ENCODE measurements at places on chromosomes 1 and 21.

- no peak for DNase-seq
Measured at GRCh38 chr1:99643021-99643779, 2.7 kb upstream of the PALMD start.

- no peak for DNase-seq
Measured at GRCh38 chr1:229344139-229344538, 1.3 kb upstream of the CCSAP start.

DNA sequence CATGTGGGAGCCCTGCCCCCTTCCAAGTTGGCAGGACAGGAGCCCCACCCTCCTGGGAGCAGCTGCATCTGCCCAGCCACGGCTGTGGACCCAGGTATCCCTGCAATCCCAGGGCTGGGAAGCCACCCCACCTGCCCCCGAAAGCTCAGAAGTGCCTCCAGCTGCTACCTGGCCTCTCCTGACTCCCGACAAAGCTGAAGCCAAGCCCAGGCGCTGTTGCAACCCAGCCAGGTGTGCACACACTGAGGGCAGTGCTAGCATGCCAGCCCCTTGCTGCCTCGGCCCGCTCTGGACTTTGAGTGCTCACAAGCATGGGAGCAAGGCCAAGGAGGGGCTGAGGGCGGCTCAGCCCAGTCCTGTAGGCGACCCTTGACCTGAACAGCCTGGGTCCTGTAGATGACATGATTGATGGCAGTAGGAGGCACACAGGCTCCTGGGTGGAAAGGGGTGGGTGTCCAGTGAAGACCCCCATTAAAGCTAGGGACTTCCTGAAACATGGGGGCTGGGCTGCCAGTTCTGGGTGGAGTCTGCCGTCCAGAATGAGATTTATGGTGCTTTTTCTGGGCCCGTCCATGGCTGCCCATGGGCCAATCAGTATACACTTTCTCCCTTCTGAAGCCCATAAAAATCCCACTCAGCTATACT is 2.8 kb upstream of the SSU72 start:
- no peak for DNase-seq

DNA sequence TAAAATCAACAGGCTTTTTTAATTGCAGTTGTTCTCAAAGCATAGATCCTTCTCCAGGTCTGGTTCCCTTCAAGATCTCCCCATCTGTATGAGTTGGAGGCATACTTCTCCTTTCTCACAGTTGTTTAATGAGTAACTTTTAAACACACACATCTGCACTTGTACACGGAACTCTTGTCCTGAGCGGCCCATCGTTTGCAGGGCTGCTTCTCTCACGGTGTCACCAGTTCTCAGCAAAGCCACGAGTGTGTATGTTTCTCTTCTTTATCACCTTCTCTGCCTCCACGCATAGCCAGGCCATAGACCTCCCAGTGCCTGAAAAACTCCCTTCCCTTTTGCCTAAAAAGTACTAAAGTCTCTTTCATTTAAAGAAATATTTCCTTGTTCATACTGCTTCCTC is 68.7 kb upstream of the ROR1 start:
- DNase-seq = no peak

GRCh38 chr1:87305762-87306161 is 22.9 kb upstream of the LMO4 start:
- DNase-seq = no peak

GRCh38 chr1:19647643-19648042 is 3.5 kb downstream of the NBL1 start:
- no peak for DNase-seq

GRCh38 chr1:54304518-54304917 is 101.7 kb downstream of the SSBP3 start:
- no peak for DNase-seq

DNA sequence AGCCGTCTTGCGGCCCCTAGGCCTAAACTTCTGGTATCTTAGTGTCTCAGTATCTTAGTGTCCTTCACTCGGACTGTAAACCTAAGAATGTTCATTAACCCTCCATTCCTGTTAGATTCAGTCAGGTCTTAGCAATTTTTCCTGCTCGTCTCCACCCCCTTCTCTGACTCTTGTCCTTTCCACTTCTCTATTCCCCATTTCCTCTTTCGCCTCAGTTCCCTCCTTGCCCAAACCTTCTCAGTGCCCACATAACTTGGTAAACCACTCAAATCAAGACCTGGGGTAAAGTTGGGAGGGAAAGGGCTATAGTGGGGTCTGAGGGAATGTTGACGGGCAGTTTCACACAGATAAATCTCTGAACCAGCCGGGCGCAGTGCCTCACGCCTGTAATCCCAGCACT is 726 bp upstream of the FCER1G start:
- no peak for DNase-seq

DNA sequence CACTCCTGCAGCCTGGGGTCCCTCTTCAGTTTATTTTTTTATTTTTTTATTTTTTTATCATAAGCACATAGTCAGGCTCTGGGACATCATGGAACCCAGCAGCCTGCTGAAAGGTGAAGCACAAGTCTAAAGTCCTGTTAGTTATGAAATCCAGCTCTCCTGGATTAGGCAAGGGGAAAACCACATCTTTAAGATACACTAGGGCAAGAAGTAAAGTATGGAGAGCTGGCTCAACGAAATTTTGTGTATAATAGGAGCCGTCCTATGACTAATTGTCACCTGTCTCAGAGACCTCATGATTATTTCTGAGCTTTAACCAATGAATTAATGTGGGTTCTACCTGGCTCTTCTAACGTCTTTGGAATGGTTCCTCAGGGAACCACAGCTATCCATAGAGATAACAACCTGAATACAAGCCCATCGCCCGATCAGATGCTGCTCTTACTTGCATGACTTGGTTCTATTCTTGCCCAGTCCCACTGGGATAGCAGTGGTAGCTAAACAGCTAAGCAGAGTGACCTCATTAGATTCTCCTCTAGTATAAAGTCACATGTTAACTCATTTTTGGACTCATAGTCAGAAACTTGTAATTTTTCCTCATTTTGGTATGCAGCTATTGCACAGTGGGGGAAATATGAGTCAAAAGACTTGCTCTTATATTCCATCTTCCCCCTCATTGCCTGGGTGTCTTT is 122.7 kb downstream of the LMO4 start:
- no peak for DNase-seq

DNA sequence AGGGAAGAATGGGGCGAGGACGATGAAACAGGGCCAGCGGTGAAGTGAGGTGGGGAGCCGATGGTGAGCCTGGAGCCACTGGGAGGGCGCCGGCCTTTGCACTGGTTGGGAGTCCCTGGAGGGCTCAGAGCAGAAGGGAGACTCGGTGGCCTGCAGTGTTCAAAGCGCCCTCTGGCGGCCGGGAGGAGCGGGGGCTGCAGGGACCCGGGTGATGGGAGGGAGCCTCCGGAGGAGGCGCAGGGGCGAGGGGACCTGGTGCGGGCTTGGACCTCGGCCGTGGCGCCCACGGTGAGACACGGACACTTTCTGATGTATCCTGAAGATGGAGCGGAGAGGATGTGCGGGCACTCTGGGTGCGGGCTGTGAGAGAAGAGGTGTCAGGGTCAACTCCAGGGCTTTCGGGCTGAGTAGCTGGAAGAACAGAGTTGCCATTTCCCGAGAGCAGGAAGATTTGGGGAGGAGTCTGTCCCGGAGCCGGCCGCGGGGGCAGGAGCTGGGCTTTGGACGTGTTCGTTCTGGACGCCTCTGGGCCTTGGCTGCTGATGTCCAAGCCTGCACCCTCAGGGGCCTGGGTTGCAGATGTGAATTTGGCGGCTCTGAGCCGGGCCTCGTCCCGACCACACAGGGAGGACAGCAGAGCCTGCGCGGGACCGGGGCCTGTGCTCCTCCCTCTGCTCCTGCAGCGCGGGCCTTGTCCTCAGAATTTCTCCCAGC is 29.7 kb downstream of the HEYL start:
- peak; percentile 65 for DNase-seq

- DNase-seq = no peak
Measured at GRCh38 chr1:93525431-93525830, 77.5 kb downstream of the FNBP1L start.

DNA sequence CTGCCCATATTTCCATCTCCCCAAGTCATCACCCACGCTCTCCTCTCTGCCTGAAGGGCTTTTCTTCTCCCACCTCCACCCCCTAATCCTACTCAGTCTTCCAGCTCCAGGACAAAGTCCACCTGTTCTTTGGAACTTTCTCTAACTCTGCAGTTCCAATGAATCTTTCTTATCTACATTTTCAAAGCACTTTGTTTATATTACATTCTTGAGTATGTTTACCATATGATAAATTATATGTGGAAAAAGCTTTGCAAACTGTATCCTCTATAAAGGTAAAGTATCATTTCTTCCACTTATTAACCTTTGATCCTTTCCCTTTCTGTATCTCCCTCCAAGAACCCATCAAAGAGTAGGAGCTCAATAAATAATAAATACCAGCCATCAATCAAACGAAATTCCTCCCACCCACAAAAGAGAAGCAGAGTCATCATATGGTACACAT is 39.7 kb downstream of the TTC13 start:
- no peak for DNase-seq

DNA sequence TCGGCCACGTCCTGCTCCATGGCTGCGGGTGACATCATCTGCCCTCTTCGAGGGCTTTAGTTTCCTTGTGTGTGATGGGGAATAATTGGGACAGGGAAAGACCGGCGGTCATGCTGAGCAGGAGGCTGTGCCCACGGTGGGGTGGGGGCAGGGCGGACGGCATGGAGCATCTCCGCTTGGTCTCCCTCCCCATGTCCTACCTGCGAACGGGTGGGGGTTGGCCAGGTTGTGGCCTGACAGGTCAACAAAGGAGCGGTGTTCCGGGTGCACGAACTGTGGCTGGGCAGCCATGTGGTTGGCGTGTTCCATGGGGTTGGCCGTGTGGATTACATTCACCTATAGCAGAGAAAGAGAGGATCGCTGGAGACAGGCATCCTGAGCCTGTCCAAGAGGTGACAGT is 80.0 kb downstream of the PIK3CD start:
- DNase-seq = no peak

- DNase-seq = no peak
Measured at GRCh38 chr1:197807739-197808453, 32.6 kb upstream of the DENND1B start.

All from activated CD4-positive, alpha-beta T cell treated with anti-CD3 and anti-CD28 coated beads for 1 hour (primary cell).